ENCODE measurements at places on chromosomes 13 and 19.
A peak's percentile ranks its signal among the peaks of the same experiment; 100 is the strongest.

- DNase-seq, result no peak
Observed at GRCh38 chr19:42038666-42039065, 31.3 kb downstream of the GRIK5 start.

DNA sequence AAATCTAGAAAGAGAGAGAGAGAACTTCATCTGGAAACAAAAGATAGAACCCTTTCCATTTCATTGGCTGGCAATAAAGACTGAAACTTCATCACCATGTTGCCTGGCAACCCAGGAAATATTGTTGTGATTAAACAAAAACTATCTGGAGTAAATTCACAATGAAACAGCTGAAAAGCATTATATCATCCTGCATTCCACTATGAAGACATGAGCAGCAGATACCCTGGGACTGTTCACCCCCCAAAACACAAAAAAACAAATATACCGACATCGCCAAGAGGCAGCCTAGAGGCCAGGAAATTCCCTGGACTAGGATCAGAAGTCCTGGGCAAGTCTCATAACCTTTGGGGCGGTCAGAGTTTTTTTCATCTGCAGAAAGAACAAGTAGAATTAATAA, 158.3 kb downstream of the FOXO1 start:
- peak; percentile 79 for DNase-seq

- DNase-seq, result no peak
Observed at GRCh38 chr13:113415825-113416224, 37.5 kb downstream of the ADPRHL1 start.

- no peak for DNase-seq
Observed at GRCh38 chr19:13762635-13763235, 1.6 kb upstream of the MRI1 start.

- DNase-seq, result peak; percentile 85
Observed at GRCh38 chr19:16825312-16826052, 3.7 kb upstream of the SIN3B start.

GRCh38 chr19:41930322-41930722, 2.1 kb upstream of the ERFL start:
- DNase-seq, result no peak

DNA sequence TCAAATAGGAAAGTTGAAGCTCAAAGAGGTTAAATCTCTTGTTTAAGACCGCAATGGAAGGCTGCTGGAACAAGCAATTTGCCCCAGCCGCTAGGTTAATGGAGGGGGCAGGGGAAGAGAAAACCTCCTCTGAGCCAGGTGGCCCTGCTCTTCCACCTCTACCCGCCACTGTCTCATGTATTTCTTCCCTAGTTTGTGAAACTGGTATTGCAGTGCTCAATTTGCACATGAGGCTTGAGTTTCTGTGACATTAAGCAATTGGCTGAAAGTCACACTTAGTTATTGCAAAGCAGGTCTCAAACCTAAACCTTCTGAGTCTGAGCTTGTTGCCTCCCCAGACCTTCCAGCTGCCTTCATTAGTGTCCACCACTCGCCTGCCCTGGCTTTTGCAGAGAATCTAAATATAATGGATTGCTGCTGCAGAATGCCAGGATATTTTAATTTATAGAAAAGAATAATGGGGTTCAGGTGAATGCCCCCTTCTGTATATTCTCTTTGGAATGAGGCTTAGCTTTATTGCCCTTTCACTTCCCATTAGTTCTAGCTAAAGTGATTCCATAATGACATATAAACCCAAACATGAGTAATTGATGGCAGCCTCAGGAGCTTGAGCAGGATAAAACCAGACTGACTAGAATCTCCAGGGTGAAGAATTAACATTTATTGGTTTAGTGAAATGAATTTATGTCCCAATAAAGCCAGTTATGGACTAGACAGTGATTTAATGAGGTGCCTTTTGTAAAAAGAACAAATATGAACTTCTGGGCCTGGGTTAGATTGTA, 27.0 kb upstream of the OLFM4 start:
- no peak for DNase-seq

DNA sequence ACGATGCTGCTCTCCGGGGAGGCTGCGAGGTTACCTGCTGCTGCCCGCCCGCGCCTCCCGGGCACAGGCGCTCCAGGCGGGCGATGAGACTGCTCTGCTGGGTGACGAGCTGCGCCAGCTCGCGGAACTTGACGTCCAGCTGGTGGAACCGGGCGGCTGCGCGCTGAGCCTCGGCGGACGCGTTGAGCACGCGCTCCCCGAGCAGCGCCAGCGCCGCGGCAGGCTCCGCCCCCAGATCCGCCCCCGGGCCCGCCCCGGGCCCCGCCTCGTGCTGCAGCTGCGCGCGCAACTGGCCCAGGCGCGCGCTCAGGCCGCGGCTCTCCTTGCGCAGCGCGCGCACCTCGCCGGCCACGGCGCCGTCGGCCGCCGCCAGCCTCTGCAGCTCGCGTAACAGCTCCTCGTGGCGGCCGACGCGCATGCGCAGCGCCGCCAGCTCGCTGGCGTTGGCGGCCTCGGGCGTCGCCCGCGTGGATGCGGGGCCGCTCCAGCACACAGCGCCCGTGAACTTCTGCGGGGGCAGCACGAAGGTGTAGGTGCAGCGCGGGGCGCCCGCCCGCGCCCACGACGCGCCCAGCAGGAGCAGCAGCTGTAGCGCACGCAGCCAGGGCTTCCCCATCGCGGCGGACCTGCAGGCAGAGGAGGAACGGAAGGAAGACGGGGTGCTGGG, 6.4 kb downstream of the ANGPTL6 start:
- DNase-seq, result peak; percentile 91

DNA sequence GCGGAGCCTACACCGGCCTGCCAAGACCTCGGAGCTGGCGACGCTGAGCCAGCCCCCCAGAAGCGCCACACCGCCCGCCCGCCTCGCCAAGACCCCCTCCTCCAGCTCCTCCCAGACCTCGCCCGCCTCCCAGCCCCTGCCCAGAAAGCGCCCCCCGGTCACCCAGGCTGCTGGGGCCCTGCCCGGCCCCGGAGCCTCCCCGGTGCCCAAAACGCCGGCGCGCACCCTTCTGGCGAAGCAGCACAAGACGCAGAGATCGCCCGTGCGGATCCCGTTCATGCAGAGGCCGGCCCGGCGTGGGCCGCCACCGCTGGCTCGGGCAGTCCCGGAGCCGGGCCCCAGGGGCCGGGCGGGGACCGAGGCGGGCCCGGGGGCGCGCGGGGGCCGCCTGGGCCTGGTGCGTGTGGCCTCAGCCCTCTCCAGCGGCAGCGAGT, 10.2 kb downstream of the C19orf25 start:
- DNase-seq, result peak; percentile 42

GRCh38 chr13:86710013-86710412, 910.8 kb upstream of the SLITRK6 start:
- no peak for DNase-seq

DNA sequence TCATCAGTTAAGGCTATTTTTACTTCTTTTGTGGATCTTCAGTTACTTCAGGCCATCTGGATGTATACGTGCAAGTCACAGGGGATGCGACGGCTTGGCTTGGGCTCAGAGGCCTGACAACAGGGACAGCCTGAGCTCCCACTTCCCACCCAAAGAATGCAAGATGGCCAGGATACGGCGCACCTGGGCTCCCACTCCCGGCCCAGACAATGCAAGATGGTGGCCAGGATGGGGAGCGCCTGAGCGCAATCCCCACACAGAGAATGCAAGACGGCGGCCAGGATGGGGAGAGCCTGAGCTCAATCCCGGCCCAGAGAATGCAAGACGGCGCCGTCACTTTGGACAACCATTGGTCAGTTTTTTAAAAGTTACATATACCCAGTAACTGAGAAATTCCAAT, 25.3 kb upstream of the MIER2 start:
- no peak for DNase-seq

DNA sequence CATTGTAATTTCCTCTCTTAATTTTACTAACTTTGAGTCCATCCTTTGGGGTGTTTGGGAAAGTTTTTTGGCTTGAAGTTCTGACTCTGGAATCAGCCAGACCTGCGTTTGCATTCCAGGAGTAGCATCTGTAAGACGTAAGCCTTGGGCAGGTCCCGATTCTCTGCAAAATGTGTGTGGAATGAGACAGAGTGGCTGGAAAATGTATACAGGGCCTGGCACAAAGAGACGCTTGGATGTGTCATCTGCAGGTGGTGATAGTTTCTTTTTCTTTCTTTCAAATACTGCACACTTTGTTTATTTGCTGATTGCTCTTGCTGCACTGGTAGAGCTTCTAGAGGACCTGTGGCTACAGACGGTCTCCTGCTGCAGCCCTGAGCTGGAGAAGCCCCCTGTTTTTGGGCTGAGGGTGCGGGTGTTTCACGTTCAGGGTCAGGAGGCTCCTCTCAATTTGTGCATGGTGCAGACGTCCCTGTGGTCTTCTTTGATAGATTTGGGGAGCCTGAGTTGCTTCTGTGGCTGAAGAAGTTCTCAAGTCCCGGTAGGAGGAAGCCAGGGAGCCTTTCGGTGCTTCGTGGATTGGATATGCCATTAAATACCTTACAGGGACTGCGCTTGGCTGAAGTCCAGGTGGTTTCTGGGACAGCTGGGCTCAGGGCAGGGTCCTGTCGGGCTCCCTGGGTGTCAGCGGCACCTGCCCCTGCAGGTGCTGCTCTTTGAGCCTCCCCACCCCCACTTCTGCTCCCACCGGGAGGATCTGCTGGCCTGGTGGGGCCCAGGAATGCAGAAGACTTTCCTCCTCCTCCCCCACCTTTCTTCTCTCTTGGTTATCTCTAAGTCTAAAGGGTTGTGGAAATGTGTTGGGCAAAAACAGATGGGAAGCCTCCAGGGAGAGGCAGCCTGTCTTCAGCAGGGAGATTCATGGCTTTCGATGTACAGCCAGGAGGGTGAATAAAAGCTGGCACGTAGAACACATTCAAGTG, 44.0 kb upstream of the GAS6 start:
- DNase-seq, result peak; percentile 45

DNA sequence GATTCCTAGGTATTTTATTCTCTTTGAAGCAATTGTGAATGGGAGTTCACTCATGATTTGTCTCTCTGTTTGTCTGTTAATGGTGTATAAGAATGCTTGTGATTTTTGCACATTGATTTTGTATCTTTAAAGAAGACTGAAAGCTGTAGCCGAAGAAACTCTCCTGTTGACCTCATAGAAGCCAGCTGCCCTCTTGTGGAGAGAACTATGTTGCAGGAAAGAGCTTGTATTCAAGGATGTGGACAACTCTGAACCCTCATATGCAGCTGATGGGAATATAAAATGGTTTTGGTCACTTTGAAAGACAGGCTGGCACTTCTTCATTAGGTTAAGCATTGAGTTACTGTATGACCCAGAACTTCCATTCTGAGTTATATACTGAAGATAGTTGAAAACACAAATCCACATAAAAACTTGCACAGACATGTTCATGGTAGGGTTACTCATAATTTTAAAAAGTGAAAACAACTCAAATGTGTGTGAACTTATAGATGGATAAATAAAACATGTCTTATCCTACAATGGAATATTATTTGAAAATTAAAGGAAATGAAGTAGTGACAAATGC, 65.8 kb upstream of the SLITRK6 start:
- peak; percentile 66 for DNase-seq
